ENCODE measurements at places on chromosomes 2 and 18.

DNA sequence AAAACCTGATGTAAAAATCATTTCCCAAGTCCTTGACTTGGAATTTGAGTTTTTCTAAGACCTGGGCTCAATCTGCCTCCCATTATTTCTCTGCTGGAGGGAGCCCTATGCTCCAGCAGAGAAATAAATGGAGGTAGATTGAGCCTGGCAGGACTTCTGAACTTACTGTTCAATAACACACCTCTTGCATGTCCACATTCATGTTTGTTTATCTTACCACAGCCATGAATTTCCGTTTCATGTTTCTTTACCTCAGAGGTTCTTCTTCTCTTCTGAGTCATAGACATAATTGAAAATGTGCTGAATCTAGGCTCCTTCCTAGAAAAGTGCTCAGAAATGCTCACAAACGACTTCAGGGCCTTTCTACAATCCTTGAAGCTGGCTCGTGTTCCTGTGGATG lies 170.8 kb downstream of the PMAIP1 start:
- no peak for DNase-seq

- peak; percentile 39 for DNase-seq
These were observed 1.9 kb downstream of the CLK1 start for GRCh38 chr2:200862532-200863000.

- DNase-seq: peak; percentile 1
These were observed 1.5 kb downstream of the ARL5A start for GRCh38 chr2:151826737-151827157.

GRCh38 chr2:167342769-167343168 lies 454.5 kb downstream of the XIRP2 start:
- DNase-seq: no peak

- no peak for DNase-seq
These were observed 170.0 kb downstream of the AGAP1 start for GRCh38 chr2:235663875-235664274.

DNA sequence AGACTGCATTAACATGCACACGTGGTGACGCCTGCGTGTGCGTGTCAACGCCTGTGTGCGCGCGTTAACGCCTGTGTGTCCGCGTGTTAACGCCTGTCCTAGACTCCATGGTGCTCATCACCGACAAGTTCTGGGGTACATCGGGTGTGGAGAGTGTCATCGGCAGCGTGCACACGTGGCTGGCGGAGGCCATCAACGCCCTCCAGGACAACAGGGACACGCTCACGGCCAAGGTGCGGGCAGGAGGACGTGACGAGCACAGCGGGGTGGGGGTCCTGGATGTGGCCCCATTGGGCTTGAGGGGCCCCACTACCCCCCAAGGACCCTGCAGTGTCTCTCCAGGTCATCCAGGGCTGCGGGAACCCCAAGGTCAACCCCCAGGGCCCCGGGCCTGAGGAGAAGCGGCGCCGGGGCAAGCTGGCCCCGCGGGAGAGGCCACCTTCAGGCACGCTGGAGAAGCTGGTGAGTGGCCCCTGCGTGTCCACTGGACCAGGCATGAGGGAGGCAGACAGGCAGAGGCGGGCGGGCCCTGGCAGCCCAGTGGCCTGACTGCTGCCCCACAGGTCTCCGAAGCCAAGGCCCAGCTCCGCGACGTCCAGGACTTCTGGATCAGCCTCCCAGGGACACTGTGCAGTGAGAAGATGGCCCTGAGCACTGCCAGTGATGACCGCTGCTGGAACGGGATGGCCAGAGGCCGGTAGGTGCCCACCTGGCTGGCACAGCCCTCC lies 29.2 kb downstream of the GPC1 start:
- DNase-seq: no peak

GRCh38 chr18:42445359-42445758 lies 490.3 kb downstream of the PIK3C3 start:
- no peak for DNase-seq

DNA sequence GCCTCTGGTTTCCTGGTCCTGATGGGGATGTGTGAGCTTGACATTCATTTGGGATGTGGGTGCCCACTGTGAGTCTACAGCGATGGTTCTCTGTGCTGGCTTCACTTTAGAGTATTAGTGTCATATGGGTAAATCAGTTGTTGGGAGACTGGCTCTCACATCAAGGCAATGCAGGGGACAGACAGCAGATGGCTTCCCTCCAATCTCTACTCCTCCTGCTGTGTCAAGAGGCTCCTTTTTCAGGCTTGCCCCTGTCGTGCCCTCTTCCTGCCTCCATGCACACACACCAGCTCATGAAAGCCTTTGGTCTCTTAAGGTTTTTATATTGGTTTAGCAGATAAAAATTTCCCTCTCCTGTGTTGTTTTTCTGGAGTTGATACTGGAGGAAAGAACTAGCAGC lies 315.6 kb downstream of the RDH14 start:
- no peak for DNase-seq

GRCh38 chr2:172427256-172427989 lies at the start of gene ITGA6:
TSS of gene ITGA6 (plus strand) at chr2:172427586.
- DNase-seq: peak; percentile 88

DNA sequence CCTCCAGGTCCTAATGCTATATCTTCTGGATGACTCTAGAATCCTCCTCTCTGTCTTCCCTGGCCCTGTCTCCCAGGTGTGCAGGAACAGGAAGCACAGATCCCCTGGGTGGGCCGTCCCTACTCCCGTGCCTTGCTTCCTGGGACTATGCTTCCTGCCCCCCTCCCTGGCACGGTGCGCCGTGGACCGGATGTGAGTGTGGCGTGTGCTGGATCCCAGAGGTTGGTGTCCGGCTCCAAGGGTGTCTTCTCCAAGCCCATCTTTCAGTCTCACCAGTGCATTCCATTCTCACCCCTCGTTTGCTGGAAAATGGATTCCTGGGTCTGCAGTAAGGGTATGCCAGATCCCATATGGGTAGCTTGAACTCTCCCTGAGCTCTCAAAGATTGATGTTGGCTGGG lies 144.4 kb upstream of the TWIST2 start:
- no peak for DNase-seq

DNA sequence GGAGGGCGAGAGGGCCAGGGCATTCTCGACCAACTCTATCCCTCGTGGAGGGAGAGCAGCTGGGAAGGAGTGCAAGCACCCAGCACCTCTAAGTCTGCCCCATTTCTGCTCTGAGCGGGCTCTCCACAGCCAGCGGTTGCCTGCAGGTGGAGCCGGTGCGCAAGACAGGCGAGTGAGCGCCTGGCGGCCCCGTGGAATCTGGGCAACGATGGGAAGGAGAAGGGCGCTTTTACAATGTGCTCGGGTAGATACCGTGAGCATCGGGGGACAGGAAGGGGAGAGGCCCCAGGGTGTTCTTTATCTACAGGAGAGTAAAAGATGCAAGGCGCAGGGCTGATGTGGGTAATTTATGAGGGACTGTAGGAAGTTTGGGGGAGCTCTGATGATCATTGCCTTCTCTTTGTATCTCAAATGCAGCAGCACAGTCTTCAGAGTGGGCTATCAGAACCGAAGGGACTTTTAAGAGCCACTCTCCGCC lies 867 bp upstream of the TTL start:
- peak; percentile 82 for DNase-seq

- DNase-seq: no peak
These were observed 26.3 kb downstream of the DHRS9 start for GRCh38 chr2:169095621-169096105.

Measured in NCI-H69 (cell line).